ENCODE measurements at places on chromosomes 7 and 10. TPM values are rescaled to one million over a fixed set of nuclear protein-coding genes. Genes with fewer than 3 reads are reported as not detected.

DNA sequence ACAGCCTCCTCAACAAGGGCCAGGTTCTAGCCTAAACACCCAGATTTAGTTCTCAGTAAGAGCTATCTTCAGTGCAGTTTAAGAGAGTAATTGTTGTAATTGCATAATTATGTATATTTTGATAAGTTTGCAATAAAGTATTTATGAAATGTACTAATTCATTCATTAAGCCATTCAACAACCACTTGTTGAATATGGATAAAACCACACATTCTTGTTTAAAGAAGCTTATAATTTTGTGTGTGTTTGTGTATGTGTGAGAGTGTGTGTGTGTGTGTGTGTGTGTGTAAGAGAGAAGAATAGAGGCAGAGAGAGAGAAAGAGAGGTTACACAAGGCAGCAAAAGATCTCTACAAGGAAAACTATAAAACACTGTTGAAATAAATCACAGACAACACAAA, 115.0 kb upstream of the SLC25A13 start:
- no peaks in the 10 kb centered on the region for H3K36me3 ChIP-seq
- H3K4me1 ChIP-seq: no peaks in the 10 kb centered on the region
- no peak overlapping the region for H3K4me3 ChIP-seq
- DNase-seq: no peak

The HERC4 gene
- 12.8 TPM for total RNA-seq

DNA sequence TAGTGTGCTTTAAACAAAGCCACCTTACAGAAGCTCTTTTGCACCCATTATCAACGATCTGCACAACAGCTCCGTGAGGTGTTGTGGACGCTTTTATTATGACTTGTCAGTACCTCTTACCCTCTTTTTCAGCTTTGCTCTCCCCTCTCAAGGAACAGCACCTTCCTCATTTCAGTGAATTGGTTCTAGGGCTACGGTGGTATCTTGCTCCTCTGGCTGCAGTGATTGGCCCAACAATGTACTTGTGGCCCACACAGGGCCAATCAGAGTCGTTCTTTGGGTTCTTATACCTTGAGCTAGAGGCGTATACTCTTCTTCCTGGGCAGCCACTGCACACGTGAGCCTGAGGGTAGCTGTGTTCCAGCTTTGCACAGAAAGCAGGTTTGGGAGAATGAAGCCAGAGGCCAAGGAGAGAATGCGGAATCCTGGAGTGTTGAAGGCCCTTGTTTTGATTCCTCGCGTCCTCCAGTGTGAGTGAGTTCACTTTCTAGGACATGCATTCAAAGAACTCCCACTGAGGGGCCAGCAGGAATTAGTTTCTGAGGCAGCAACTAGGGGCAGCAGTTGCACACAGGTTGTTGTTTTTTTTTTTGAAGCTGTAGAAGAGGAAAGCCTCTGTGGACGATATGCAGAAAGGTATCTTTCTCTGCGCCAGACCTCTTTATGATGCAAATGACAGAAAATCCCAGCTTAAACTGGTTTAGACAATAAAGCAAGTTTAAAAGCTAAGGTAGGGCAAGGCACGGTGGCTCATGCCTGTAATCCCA, 49.8 kb upstream of the PDZD8 start:
- no peak overlapping the region for H3K27ac ChIP-seq
- H3K4me3 ChIP-seq: no peak overlapping the region
- no peaks in the 10 kb centered on the region for H3K27me3 ChIP-seq
- H3K36me3 ChIP-seq: no peaks in the 10 kb centered on the region
- DNase-seq: no peak

DNA sequence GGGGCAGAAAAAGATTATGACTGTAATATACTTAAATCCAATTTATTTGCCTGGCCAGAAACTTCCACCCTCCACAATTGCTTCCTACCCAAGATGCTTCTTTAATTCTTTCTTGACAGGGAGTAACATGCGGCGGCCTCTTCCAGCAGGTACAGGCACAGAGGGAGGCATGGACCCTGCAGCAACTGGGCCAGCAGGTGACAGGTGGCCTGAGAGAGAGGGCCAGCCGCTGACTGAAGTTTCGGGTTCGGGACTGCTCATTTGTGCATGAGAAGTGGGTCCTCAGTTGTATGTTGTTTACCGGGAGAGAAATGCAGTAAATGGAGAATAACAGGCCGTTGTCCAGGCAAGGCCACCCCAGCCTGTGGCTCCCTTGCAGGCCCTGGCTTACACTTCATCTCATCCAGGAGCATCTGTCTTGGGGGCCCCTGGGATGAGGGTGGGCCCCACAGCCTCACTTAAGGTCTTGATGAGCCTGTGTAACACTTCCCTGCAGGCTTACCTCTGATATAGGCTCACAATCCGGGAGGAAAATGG, 72.5 kb downstream of the C10orf143 start:
- H3K4me3 ChIP-seq: no peak overlapping the region
- no peak overlapping the region for H3K27ac ChIP-seq
- no peaks in the 10 kb centered on the region for H3K36me3 ChIP-seq
- no peaks in the 10 kb centered on the region for H3K27me3 ChIP-seq

DNA sequence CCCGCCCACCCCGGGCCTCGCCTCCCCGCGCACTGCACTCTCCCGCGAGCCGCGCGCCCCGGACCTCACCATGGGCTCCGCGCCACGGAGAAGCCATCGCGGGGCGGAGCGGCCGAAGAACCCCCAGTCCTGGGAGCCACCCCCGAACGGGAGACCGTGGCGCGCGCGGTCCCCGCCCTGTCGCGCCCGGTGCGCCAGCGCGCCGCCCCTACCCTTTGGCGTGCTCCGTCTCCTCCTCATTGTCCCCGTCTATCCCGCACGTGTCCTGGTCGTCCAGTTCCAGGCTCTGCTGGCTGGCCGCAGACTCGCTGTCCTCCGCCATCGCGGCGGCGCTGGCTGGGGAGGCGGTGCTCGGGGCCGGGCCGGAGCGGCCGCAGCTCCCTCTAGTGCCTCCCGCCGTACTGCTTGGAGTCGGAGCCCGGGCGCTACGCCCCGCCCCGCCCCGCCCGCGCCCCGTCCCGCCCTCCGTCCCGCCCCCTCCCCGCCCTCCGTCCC, at the start of gene NMT2:
Gene NMT2, minus strand, starts transcription at position 403 of the 495 bp plus-strand sequence. Its CDS starts 81 bp downstream, at position 322.
- H3K27ac ChIP-seq: peak within 1 kb of the TSS; percentile 94
- no peaks in the 10 kb centered on the region for H3K27me3 ChIP-seq
- H3K4me1 ChIP-seq: peaks cover 40% of the 10 kb centered on the region
- H3K4me3 ChIP-seq: peak within 1 kb of the TSS; percentile 71

DNA sequence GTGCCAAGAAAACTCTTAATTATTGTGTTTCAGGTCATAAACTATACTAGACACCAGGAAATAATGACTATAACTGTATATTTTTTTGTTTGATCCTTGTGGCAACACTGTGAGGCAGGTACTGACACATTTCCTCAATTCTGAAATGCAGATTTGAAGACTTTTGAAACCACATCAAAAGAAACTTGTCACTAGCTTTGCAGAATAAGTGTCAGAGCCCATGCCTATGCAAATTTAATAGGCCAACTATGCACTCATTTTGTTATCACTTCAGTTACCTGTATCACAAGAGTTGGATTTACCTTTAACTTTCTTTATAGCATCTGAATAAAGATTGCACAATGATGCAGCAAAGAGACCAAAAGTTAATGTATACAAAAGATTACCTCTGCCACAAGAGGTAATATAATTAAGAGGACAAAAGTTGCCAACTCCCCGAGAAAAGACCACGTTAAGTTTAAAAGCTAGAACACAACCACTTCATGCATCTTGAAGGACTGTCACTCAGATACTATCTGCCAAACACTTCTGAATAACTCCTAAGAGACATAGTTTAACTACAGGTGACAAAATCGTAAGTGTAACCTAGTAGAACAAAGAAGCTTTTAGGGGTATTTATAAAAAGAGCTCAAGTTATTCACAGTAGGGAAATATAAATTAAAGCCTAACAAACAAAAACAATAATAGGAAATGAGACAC, 80.5 kb downstream of the ELAPOR2 start:
- no peak overlapping the region for H3K4me3 ChIP-seq
- H3K27me3 ChIP-seq: no peaks in the 10 kb centered on the region
- no peaks in the 10 kb centered on the region for H3K36me3 ChIP-seq

The PLPP4 gene
- total RNA-seq: not detected

- peak within 1 kb of the TSS; percentile 51 for H3K4me3 ChIP-seq
- H3K36me3 ChIP-seq: no peaks in the 10 kb centered on the region
- no peaks in the 10 kb centered on the region for H3K27me3 ChIP-seq
- DNase-seq: peak; percentile 63
Measured at GRCh38 chr7:88306590-88307048, at the start of gene STEAP4. Gene STEAP4 (minus strand): TSS chr7:88306894. CDS start chr7:88284269, 22,625 bp downstream.

Measured in gastrocnemius medialis (tissue), 4 donors.